Dermis microvascular lymphatic vessel endothelial cell (primary cell): ENCODE measurements at places on chromosomes 3 and 15.
A peak's percentile ranks its signal among the peaks of the same experiment; 100 is the strongest.

DNA sequence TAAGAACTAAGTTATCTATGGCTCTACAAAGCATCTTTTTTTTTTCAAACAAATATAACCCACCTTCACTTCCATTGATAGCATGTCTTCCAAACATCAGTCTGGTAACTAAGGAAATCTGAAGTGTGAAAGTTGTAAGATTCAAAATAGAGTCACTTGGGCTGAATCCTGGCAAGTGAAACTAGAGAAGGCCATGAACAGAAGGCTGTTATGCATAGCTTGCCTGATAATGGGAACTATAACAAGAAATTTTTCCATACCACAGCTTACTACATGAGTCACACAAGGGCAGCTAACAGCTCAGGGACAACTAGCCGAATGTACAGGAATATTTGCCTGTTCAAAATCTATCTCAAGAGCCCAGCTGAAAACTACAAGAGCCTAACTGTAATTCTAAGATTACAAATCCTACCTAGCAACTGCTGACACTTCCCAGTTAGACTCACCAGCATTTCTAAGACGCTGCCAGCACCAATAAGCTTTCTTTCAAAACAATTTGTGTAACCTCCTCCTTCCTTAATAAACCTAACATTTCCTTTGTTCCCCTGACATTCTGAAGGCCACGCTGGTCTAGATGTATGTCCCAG lies 1066.5 kb downstream of the PLOD2 start:
- peak; percentile 54 for DNase-seq

DNA sequence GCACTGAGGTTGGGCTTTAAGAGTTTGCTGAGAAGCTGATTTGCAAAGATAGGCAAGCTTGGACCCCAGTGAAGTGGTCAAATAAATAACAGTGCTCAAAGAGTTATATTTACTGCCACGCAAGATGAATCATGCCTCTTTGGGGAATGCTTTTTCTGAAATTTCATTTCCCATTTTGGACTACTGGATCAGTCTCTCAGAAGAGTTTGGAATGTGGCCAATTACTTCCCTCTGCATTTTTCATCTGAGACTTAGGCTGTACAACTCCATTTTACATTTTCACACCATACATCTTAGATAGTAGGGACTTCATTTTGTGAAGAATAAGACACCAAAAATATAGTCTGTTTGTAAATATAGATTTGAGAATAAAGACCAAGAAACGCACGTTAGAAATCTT lies 419.7 kb downstream of the FGF12 start:
- DNase-seq: no peak

DNA sequence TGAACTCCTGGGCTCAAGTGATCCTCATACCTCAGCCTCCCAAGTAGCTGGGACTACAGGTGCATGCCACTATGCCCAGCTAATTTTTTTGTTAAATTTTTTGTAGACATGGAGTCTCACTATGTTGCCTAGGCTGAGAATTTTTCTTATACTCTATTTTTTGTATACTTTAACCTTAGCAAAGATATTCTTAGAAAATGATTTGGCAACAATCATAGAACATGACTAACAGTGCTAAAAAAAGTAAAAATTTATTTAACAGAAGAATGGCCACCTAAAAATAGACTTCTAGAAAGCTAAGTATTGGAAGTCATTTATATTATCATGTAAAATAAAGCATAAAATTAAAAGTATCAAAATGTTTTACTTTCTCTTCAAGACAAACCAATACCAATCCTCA lies 322.3 kb downstream of the PLCL2 start:
- DNase-seq: no peak

DNA sequence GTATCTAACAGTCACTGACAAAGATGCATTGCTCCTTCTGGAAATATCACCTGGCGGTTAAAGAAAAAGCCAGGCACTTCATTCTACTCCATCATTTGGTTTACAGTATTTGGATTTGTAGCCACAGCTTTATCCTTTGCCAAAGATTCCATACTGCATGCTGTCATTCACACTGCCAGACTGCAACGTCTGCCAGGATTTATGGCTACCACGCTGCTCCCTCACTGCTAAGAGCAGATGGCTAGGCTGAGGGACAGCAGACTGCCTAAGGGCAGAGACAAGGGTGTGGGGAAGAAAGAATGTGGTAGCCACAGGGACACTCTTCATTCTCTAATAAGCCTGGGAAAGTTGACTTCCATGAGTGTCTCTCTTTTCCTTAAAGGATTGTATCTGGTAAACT lies 1047.0 kb downstream of the TUSC7 start:
- DNase-seq: no peak

- no peak for DNase-seq
Observed at GRCh38 chr3:11373654-11374053, 101.5 kb downstream of the ATG7 start.

DNA sequence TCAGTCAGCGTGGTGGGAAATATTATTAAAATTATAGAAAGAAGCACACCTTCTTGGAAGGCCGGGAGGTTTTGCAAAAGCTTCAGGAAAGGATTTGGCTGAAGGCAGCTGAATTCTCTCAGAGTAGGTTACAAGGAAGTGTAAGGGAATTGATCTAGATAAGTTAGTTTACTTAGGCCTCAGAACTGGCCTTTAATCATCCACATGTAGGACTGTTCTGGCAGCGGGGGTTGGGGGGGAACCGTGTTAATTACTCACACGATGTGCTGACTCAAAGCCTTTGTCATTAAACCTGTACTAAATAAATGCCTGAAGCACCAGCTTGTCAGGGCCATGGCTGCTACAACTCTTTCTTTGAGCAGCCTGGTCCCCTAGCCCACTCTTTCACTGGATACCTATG lies 12.8 kb downstream of the ASB14 start:
- DNase-seq: no peak

- no peak for DNase-seq
Observed at GRCh38 chr3:150315721-150316120, 92.4 kb upstream of the TSC22D2 start.

DNA sequence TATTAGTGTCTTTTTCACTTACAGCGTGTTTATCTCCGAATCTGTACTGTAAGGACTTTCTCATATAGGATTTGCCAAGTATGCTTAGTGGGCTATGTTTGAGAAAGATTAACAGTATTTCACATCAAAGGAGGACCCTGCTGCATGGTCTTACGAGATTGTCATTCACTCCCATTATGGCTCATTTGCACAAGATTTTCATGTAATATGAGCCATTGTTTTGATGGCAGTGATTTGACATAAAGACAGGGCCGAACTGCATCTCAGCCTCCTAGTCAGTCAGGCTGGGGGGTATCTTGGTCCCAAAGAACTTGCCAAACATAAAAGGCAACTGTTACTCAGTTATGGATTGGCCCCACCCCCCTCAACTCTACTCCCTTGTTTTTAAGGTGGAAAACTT lies 205.9 kb downstream of the ZIC1 start:
- DNase-seq: no peak

GRCh38 chr3:123618768-123619484 lies 34.1 kb upstream of the HACD2 start:
- DNase-seq: peak; percentile 47

GRCh38 chr3:47601281-47601680 lies 22.6 kb upstream of the CSPG5 start:
- DNase-seq: no peak

- DNase-seq: no peak
Observed at GRCh38 chr3:118128886-118129285, 905.8 kb downstream of the IGSF11 start.

GRCh38 chr3:141114179-141114745 lies 63.1 kb downstream of the SPSB4 start:
- DNase-seq: no peak

GRCh38 chr15:62887113-62887570 lies 155.4 kb upstream of the TPM1 start:
- DNase-seq: no peak

- DNase-seq: no peak
Observed at GRCh38 chr15:66433726-66434125, 47.0 kb downstream of the MAP2K1 start.

GRCh38 chr15:66221126-66221525 lies 32.4 kb downstream of the MEGF11 start:
- no peak for DNase-seq

DNA sequence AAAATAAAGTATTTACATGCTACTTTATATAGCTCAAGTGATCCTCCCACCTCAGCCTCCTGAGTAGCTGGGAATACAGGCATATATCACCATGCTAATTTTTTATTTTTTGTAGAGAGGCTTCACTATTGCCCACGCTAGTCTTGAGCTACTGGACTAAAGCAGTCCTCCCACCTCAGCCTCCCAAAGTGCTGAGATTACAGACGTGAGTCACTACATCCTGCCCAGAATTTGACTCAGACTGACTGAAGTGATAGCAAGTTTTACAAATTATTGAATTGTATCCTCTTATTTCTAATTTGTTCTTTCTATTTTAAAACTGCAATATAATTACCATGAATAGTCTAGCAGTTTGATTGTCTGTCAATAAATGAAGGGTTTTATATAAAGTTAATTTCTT lies 210.3 kb upstream of the CGNL1 start:
- peak; percentile 46 for DNase-seq

DNA sequence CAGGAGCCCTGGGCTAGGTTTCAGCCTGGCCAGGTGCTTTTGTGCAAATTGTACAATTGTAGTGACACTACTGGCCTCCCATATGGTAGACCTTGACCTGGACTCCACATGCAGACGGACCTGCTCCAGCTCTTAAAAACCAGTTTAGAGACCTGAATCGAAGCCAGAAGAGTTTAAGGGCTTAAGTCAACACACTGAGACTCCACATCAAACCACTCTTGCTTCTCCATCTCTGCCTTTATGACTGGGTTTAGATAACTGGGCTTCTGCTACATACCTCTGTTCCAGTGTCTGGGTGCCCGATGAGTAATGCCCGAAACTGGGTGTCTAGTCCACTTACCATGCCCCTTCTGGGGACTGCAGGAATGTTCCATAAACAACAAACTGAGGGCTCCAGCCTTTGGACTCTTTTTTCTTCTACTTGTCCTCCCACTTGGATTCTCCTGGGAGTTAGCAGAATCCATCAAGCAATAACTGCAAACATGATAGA lies 32.8 kb downstream of the TMEM212 start:
- no peak for DNase-seq

DNA sequence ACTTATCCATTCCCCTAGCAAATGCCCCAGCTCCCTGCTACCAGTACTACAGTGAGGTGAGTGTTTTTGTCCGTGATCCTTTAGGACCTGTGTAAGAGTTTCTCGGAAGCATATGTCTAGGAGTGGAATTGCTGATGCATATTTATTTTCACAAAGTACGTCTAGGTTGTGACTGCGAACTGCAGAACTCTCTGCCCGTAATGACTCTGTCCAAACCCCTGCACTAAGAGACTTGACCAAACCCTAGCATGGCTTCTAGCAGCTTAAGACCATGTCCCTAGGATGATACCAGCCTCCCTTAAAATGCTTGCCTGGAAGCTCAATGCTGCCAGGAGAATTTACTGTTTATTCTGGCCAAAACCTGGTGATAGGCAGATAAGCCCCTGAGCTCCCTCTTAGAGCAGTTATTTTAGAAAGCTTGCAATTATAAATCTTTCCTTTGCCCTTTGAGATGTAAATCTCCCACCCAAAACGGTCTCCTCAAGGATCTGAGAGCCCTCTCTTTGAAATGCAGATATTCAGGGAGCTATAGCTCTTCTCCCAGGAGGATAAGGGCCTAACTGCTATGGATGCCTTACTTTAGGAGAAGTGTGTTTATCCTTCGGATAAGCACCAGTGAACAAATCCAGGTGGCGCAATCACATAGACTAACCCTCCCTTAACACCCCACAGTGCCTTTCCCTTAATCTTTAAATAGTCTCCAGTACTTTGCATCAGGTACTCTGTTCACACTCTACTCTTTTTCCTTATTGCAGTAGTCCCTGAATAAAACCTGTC lies 14.7 kb upstream of the CA12 start:
- DNase-seq: no peak

DNA sequence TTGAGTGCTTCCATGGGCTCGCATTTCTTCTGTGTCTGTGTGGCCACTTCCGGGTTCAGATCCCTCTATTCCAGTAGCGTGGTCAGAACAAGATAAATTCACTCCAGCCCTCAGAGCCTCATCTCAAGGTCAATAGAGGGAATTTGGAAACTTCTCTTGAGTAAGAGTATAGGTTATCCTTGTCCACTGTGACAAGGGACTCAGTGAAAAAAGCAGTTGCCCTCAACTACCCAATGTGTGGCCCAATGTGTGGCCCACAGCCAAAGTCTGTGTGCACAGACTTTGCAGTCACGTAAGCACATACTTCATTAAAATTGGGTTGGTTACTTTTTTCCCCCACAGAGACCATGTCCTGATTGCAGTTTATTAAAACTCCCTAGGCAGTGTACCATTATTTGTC lies 305.6 kb upstream of the SEMA6D start:
- no peak for DNase-seq

- no peak for DNase-seq
Observed at GRCh38 chr3:33490641-33491241, 50.5 kb upstream of the UBP1 start.

DNA sequence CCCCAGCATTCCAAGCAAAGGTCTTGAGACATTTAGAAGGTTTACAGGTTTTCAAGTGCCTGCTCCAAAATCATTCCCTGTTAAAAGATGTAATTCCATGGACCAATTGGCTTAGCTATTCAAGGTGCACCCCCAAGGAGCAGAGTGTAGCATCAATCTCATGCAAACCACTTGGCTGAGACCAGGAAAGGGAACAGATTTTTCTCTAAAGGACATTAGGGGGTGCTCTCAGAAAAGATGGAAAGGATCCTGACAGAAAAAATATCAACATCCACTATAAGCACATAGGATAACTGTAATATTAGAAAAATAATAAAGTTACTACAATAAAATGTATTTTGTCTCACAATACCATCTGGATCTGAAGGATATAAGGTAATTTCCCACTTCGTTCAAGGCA lies 328.0 kb upstream of the CDIN1 start:
- no peak for DNase-seq

GRCh38 chr15:65336493-65337435 lies 32.3 kb downstream of the RNU5B-1 start:
- no peak for DNase-seq

GRCh38 chr15:73818308-73818985 lies 54.9 kb upstream of the TBC1D21 start:
- DNase-seq: no peak

DNA sequence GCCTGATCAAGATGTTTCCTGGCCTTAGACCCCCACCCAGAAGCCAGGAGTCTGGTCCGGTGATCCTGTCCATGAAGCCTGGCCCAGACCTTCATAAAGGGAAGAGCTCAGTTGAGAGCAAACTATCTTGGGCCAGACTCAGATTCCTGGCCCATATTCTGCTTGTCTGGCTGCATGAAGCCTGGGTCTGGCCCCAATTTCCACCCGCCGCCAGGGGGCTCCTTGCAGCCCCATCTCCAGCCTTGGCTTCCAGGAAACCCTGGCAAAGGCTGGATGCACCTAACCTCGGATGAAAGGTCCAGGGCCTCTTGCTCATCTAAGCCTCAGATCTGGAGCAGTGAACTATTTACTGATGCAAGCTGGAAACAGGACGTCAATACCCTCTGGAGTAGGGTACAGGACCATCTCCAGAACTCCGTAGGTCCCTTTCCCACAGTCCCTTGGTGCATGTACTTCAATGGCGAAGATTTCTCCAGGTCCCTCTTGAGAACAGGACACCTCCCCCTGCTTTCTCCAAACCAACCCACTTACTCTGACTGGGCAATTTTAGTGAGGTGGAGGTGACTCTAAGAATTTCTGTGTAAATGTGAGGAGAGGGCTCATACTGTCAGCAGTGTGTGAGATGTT lies 5.6 kb downstream of the FOXL2 start:
- DNase-seq: peak; percentile 16

- DNase-seq: no peak
Observed at GRCh38 chr3:47868306-47868705, 65.4 kb downstream of the DHX30 start.
